AG10803 (cell line): ENCODE measurements at places on chromosomes 5 and 9.

GRCh38 chr5:180976518-180976917, 12.1 kb upstream of the BTNL3 start:
- DNase-seq: no peak

- no peak for DNase-seq
Measured at GRCh38 chr5:10317825-10318682, 10.4 kb upstream of the CMBL start.

DNA sequence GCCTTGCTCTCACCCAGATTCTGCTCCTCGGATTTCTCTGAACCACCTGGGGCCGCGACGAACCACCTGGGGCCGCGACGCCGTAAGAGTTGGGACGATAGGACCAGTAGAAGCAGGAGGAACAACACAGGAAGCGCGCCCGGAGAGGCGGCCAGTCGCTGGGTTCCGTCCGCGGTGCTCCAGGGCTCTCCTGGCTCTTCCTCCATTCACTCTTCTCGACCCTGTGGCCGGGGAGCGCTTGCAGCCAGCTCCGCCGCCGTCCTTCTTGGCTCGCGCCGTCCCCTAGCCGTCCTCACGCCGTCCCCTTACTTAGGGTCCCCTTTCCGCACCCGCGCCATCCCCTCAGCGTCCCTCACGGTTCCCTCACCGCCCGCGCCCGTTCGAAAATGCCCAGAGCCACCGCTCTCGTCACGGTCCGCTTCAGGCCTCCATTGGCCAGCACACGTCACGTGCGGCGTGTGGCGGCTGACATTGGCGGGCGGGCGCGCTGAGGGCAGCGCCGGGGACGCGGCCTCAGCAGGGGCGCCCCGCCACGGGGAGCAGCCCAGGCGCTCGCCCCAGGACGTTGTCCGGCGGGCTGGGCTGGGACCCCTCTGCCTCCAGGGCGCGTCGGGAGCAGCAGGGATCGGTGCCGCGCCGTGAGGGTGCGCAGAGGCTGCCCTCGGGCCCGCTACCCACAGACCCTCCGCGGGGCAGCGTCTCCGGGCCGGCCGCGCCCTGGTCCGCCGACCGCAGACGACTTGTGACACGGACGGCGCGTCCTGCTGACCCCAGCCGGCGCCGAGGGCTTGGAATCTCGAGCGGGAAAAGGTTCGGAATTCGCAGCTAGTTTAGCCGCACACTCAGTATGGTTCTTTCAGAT, 53.7 kb upstream of the PTPDC1 start:
- peak; percentile 77 for DNase-seq

DNA sequence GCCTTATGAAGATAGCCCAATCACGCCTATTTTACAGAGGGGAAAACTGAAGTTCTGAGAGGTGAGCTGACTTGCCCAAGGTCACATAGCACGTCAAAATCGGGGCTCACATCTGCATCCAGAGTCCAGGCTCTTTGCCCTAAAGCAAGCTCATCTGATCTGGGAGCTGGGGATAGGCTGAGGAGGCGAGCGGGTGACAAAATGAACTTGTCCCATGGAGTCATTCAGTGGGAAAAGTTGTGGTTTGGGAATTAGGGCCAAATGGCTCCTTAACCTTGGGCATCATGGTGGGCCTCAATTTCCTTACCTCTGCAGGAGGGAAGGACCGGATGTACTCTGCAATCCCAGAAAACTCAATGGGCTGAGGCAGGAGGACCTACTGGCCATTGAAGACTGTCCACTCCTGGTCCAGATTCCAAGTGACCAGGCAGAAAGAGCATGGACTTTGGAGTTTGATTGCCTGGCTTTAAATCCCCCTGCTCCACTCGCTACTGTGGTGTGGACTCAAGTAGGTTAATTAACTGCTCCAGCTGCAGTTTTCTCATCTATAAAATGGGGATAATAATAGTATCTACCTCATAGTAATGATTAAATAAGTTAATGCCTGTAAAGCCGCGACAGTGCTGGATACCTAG, 160.4 kb downstream of the RGS3 start:
- no peak for DNase-seq

GRCh38 chr5:42811591-42812446, at the start of gene SELENOP:
TSS of gene SELENOP (minus strand) at chr5:42811892. CDS start at chr5:42808353, 3,539 bp downstream.
- peak; percentile 37 for DNase-seq

GRCh38 chr9:120386390-120387131, 193.4 kb downstream of the CDK5RAP2 start:
- DNase-seq: no peak

DNA sequence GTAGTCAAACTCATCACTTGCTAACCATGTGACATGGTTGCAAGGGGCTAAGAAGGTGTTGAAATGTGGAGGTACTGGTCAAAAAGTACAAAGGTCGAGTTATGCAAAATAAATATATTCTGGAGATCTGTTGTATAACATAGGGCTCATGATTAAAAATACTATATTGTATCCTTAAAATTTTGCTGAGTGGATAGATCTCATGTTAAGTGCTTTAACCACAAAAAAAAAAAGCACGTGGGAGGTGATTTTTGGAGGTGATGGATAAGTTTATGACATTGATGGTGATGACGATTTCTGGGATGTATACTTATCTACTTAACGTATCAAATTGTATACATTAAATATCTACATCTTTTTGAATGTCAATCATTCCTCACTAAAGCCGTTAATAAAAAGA, 96.2 kb upstream of the PAPPA start:
- no peak for DNase-seq

- DNase-seq: no peak
Measured at GRCh38 chr5:7410936-7411511, 15.1 kb downstream of the ADCY2 start.

GRCh38 chr5:126098330-126099017, 324.7 kb upstream of the GRAMD2B start:
- DNase-seq: peak; percentile 13

DNA sequence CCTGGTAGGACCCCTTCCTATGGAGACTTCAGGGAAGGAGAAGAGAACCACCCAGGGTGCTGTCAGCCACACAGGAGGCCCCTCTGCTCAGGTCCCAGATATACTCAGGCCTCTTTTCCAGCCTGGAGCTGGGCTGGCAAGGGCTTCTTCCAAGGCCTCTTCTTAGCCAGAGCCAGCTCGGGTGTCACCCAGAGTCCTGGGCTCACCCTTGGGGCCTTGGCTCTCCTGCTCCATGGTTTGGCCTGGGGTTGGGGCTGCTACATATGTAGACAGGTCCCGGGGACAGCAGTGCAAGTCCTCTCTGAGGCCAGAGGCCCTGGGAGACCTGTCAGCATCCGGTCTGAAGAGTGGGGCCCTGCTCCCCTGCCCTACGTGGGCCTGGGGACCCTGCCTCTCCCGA, 22.8 kb downstream of the PAEP start:
- no peak for DNase-seq

GRCh38 chr5:132601071-132601728, 44.4 kb downstream of the RAD50 start:
- DNase-seq: no peak

DNA sequence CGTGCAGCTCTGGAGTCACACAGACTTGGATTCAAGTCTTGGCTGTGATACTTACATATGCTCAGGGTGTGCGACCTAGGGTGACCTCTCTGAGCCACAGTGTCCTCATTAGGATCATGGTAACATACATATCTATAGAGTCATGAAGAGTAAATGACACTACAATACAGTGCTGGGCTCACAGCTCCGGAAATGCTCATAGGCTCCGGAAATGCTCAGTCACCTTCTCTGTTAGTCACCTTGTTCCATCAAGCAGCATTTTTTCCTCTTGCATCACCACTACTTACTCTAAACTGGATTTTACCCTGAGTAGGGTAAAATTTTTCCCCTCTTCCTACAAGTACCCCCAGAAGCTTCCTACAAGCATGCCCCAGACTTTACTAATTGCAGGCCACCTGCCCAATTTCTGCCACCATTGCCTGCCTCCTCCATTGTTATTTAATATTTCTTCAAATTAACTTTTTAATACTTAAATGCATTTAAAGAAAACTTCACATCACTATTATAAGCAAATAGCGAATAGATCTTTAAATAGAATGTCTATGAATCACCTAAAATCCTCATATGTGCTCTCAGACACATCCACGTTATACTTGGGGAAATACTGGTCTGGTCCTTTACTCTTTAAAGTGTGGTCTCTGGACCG, 147.6 kb upstream of the SPRY4 start:
- DNase-seq: peak; percentile 86

GRCh38 chr5:31270396-31270795, 76.9 kb downstream of the CDH6 start:
- DNase-seq: no peak

DNA sequence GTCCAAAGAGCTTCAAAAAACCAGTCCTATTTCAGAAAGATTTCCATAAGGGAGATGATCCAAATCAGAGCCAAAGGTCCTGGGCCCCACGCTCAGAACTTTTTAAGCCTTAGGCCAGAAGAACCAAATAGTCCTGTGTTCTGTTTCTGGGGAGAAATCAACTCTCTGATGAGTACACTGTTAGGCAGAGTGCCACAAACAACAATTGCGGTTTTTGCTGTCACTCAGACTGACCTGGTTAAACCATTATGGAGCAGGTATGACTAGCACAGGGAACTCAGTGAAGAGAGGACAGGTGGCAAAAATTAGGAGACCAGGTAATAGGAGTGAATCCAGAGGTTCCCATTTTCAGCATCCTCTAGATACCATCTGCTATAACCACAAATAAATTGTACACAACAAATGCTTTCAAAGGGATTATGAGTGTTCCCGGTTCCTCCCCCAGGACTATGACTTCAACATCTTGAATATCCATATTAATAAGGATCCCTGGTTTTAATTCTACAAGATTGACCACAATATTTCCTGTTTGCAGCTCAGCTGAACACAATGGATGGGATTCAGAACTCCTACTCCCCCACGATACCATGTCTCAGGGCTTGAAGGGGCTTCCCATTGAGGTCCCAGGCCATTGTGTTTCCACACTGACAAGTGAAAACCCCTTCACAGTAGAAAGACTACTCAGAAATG, 52.1 kb upstream of the FREM1 start:
- DNase-seq: no peak

GRCh38 chr5:127564002-127564769, 46.7 kb downstream of the PRRC1 start:
- peak; percentile 60 for DNase-seq

DNA sequence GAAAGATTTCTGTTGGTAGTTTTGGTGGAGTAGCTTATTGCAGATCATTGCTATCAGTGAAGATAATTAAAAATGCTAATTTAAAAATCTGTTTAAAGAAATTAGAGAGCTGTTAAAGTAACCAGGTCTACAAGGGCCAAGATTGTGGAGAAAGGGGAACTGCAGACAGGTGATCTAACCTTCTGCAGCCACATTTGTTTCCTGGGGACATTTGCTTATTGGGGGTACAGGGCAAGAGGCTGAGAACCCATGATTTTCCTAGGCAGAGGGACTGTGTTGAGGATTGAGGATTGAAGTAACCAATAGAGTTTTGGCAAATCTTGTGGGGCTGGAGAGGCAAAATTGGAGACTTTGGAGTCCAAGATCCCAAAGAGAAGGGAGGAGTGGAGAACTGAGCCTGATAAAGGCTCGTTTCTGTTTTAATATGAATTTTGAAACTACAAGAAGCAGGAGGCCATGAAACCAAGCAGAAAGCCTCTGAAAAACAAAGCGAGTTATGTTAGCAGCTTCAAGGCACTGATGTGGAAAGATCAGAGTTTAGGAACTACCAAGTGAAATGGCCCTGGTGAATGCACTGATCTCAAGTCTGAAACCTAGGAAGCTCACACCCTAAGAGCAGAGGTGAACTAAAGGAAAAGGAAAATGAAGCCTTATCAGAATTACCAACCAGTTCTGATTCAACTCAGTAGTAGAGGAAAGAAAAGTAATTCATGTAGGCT, 219.8 kb upstream of the C9orf72 start:
- no peak for DNase-seq

DNA sequence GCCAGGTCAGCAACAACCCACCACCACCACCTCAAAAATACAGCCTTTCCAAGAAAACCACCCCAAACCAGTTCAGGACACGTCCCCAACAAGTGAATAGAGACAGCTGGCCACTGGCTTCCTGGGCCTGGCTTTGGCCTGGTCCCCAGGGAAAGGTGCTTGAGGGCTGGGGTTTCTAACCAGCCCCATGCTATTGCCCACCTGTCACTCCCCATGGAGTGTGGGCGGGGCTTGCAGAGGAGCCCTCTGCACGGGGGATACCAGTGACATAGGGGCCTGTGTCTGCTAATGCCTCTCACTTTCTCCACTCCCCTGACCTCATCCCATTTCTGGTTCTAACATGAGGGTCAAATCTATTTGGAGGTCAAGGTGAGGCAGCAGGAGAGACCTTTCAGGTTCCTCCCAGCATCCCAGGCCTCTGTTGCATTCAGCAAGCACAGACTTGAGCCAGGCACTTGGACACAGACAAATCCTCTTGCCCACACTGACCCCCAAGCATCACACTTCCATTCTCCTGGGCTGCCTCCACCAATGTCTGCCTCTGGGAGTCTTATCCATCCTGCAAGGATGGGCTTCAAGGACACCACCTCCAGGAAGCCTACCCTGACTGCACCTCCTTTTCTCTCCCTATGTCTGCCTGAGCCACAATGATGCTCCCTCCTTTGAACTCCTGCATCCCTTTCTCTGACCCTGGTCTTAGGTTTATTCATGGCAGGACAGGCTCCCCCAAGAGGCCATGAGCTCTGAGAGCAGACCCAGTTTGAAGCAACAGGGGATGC, 16.1 kb upstream of the TTLL11 start:
- DNase-seq: no peak

DNA sequence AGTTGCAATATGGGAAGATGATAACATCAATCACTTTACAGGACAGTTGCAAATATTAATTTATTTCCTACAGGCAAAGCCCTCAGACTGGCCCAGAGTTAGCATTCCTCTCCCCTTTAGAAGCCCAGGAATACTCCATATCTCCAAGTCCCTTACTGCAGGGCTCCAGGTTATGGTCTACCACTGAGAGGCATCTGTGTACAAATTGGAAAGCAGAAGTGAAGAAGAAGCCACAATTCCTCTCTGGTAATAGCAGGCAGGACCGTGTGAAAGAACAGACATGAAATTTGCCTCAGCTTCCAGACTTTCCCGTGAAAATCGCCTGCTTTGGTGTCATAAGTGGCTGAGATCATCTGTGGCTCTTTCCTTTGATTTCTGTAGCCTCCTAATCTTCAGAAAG, 289.6 kb downstream of the GLIS3 start:
- DNase-seq: no peak

DNA sequence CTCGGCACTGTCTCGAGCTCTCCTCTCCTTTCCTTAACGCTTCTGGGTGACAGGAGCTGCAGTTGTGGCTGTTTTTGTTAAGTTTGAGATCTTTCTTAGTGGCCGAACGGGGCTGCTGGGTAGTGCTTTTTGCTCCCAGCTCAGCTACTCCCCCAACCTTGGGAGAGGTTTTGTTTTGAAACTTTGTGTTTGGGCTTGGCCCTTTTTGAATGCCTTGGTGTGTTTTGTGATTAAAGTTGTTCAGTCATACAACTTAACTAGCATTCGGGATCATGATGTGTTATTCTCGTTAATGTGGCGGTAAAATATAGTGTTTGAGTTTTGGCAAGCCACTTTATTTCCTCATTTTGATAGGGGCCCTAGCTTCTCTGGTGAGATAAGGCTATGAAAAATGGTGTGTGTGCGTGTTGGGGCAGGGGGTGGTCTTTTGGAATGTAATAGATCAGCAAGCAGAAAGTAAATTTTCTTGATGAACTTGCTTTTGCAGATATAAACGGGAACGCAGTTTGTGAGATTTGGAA, 1.1 kb downstream of the KDM3B start:
- peak; percentile 53 for DNase-seq

- DNase-seq: peak; percentile 77
Measured at GRCh38 chr9:77977210-77977611, 54.4 kb downstream of the GNAQ start.

GRCh38 chr5:14112998-14113652, 30.0 kb upstream of the TRIO start:
- no peak for DNase-seq

- DNase-seq: no peak
Measured at GRCh38 chr5:67085616-67086015, 111.0 kb downstream of the CD180 start.

- DNase-seq: no peak
Measured at GRCh38 chr9:112764837-112765236, 14.3 kb downstream of the SNX30 start.
